ENCODE measurements at places on chromosomes 7 and 10.

GRCh38 chr7:4631380-4632179 lies 50.5 kb upstream of the FOXK1 start:
- DNase-seq = peak; percentile 88

DNA sequence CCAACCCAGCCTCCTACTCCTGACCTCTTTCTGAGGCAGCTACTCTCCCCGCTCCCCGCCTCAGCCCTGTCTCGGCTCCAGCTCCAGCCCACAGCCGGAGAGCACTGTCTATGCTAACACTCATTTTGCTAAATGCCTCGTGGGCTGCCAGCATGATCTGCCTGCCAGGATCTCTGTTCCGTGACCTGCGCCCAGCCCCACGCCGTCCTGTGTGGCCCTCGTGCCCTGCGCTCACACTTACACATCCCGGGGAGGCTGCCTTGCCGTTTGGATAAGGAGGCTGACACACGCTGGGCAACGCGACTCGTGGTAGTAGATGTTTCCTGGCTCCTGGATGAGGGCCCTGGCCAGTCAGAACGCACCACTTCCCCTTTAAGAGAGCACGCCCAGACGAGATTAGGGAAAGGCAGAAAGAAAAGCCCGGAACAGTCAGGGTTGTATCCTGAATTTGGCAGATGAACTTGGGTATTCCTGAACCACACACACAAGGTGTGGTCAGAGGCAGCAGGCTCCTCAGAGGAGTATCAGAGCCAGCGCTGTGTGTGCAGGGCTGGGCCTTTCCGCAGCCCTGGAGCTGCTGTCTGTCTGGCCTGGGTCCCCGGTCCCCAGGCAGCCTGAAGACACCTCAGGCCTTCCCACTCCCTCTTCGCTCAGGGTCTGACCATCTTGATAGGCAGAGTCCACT lies 97.7 kb upstream of the EFCAB10 start:
- no peak for DNase-seq

DNA sequence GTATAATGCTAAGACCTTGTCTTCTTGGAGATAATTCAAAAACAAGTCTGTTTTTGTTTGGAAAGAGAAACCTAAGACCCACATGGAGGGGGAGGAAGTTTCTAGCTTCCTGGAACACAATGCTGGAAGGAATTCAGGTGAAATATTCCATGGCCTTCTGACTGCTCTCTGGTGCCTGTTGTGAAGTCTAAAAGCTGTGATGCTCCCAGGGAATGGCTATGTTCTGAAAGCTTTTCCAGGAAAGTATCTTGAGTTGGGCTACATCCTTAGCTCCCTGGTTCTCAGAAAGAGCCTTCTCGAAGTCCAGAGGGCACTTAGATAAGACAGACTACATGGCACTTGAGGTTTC lies 12.5 kb upstream of the PFKP start:
- DNase-seq = no peak

DNA sequence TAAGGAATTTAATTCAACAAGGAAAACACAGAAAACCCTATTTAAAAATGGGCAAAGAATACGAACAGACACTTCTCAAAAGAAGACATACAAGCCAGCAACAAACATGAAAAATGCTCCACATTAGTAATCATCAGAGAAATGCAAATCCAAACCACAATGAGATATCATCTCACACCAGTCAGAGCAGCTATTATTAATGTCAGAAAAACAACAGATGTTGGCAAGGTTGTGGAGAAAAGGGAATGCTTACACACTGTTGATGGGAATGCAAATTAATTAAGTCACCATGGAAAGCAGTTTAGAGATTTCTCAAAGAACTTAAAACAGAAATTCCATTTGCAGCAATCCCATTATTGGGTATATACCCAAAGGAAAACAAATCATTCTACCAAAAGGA lies 55.2 kb downstream of the GCC1 start:
- peak; percentile 12 for DNase-seq

DNA sequence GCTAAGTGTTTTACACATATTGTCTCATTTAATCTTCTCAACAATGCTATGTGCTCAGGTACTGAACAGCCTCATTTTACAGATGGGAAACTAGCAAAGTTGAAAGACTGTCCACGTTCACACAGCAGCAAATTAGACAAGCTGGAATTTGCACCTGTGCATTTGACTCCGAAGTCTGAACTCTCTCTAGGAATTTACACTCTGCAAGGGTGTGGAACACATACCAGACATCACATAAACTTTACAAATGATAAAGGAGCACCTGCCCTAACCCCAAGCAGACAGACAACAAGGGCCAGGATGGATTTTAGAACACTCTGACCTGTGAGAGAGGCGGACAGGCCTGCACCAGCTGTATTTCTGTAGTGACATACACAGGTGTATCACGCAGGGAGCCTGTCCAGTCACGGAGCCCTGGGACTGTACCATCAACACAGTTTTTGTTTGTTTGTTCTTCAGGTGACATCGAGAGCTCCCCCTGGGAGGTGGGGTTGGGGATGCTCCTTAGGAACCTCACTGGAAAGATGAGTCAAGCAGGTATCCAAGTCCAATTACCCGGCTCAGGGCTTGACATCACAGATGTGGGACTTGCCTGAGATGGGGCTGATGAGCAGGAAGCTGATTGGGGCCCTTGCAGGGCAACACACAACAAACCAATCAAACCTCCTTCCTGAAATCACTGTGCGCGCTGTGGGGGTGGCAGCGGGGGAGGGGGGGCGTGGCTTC lies 31.0 kb downstream of the MKI67 start:
- no peak for DNase-seq

Measured in EL (cell line).